ENCODE measurements at places on chromosomes 5 and 9.

- no peak for DNase-seq
These were observed 109.1 kb downstream of the ZCCHC7 start for GRCh38 chr9:37229455-37229854.

DNA sequence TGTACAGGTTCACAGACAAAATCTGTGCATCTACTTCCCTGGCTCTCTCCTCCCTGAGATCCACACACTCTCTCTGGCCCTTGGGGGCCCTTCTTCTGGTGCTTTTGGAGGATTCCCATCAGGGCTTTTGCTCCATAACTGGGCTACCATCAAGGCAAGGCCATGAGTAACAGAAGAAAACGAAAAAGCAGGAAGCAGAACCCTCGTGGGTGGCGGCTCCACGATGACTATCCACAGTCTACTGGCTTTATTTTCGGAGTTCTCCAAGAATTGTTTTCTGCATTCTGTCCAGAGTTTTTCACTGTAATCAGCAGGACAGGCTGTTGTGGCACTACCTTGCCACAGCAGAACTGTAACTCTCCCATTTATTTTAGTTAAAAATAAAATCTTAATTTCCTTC lies 19.9 kb downstream of the PNPLA7 start:
- DNase-seq = no peak

DNA sequence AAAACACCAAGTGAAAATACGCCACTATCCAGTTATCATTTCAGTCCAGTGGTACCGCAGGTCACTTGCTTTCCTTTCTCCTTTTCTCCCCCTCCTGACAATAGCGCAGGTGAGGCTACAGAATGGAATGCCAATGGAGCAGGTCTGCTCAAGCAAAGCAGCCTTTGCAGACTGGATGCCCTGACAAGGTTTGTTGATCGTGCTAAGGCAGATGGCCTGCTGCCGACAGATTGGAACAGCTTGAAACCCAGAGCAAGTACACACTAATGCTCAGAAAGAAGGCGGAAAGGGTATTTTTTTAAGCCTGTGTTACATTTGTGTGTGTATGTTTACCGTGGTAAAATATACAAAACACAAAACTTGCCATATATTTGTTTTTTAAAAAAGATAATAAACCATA lies 19.4 kb downstream of the SPACA9 start:
- no peak for DNase-seq

- DNase-seq = no peak
These were observed 94.4 kb downstream of the PDE6A start for GRCh38 chr5:149849966-149850910.
